Left lung (tissue), 14 donors: ENCODE measurements at places on chromosomes 16 and 17.

GRCh38 chr17:21228111-21228510, 14.2 kb upstream of the TMEM11 start:
- DNase-seq, result no peak

DNA sequence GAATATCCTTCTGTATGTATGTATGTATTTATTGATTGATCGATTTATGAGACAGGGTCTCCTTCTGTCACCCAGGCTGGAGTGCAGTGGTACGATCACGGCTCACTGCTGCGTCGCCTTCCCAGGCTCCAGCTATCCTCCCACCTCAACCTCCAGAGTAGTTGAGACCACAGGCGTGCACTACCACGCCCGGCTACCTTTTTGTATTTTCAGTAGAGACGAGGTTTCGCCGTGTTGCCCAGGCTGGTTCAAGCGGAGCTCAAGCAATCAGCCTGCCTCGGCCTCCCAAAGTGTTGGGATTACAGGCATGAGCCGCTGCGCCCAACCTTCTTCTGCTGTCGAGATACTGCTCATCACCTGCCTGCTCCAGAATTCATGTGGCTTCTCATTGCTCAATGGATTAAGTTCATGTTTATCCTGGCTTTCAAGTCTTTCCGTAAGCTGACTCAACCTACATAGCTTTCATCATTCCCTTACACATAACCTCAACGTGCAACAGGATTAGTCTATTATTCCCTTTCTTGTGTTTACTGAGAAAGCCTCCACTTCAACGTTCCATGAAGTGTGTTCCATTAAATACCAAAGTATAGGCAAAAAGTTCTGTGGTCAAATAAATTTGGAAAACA, 13.6 kb downstream of the TAC4 start:
- DNase-seq, result no peak

DNA sequence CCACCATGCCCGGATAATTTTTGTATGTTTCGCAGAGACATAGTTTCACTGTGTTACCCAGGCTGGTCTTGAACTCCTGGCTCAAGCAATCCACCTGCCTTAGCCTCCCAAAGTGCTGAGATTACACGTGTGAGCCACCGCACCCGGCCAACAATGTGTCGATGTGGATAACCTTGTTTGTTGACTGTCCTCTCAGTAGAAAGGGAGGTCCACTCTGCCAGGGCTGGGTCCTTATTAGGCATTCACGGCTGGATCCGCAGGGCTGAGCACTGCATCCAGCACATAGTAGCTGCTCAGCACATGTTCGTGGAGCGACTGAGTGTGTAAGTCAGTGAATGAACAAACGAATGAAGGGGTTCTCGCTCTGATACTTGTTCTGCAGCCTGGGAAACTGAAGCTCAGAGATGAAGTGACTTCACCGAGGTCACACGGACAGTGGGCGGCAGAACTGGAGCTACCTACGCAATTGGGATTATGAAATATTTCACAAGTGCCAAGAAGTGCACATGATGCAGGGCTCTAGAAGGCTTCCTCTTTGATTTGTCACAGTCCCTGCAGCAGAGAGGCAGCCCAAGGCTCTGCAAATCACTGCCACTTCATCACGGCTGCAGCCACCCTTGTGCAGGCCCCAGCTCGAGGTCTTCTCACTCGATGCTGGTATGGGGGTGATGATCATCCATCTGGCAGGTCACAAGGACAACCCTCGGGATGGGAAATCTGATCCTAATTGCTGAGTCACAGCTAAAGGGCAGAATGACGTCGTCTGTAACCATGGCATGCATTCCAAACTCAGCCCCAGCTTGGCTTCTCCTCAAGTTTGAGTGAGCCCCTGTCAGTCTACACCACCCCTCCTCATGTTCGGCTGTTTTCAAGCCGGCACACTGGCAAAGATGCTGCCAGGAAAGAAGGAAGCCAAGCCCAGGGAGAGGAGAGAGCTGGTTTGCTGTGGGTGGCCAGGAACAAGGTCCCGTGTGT, 28.0 kb upstream of the SNN start:
- peak; percentile 97 for DNase-seq

GRCh38 chr16:84667600-84668309, 19.4 kb downstream of the KLHL36 start:
- no peak for DNase-seq

DNA sequence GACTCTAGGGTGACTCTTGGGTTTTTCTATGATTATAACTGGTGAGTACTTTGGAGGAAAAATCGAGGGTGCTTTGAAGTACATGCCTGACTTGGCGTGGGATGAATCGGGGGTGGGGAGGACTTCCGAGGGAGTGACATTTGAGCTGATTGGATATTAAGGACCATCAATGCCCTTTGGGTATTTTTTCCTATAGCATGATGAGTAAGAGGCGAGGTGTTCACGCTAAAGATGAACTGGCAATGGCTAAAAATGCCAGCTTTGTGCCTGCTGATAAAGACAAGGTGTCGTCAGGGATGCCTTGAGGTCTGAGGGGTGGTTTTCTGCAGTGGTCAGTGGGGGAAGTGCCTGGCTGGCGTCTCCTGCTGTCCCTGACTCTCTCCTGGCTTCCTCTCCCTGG, 25.3 kb downstream of the USP43 start:
- DNase-seq, result no peak

DNA sequence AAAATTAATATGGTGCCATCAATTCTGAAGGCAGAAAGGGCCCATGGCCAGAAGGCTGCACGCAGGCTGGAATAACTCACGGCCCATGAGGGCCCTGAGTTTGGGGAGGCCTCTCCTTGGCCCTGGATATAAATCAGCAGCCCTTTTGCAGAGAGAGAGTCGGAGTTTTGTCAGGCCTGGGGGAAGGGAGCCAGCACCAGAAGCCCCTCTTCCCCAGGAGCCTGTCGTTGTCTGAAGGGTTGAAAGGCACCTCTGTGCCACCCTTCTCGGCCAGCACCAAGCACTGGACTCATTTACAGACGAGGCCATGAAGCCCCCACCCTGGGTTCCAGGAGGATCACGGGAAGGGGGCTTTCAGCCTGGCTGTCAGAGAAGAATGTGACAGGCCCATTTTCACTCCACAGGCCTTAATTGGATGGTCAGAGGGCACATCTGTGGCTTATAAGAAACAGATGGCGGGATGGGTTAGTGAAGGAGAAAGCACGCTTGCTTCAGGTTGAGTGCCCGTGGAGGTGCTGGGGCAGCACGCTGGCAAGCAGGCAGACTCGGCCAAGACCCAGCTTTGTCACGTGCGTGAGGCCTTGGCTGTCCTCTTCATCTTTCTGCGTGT, 140.6 kb downstream of the CLEC16A start:
- no peak for DNase-seq

- DNase-seq, result peak; percentile 65
These were observed 82.3 kb downstream of the ARHGAP23 start for GRCh38 chr17:38510421-38511149.

DNA sequence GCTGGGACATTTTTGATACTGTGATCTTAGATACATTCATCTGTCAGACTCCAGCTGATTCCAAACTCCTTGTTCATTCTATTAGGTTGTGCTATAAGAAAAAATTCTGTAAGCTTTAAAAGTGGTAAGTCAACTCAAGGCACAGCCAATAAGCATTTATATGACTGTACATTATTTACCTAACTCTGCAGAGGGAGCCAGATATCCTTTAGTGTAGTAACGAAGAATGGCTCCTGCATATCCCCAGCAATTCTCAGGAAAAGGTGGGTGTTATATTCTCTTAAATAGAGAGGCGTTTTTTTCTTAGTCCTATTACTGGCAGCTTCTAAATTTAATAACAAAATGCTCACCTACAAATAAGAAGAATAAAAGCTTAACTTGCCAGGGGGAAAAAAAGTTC, 374.3 kb upstream of the GOT2 start:
- no peak for DNase-seq

GRCh38 chr16:23107936-23108335, 41.3 kb downstream of the USP31 start:
- DNase-seq, result no peak

DNA sequence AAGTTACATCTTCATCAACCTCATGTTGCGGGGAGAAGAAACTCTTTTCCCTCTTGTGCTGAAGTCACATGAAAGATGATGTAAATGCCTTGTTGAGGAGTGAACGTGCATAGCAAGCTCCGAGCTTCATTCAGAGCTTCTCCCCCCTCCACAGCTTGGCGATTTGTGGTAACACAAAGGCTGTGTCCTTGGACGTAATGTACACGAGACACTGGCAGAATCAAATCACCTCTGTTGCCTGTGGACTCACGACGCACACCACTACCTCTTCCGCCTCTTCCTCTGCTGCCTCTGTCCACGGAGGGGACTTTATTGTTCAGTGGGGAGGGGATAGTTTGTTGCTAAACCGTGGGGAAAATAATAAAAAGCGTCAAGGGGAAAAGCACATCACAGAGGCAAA, 54.9 kb upstream of the CHMP6 start:
- no peak for DNase-seq

DNA sequence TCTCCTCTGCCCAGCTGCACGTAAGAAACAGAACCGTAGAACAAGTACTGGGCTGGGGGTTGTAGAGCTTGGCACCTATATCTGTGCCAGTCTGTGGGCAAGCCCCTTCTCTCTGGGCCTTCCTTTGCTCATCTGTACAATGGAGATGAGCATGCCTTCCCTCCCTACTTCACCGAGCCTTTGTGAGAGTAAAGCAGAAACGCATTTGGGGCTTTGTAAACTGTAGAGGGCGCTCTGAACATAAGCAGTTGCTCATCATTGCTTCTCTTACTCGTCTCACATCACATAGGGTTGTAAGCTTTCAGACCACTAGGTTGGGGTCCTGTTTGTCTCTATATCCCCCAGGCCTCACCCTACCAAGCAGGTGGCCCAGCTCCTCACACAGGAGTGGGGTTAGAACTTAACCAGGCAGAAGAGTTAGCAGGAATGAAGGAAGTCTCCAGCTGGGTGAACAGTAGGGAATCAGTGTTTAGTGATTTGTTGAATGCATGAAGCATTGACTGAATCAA, 15.1 kb downstream of the SAMD14 start:
- DNase-seq, result no peak

- no peak for DNase-seq
These were observed 2.3 kb upstream of the MYO1C start for GRCh38 chr17:1494736-1495253.

DNA sequence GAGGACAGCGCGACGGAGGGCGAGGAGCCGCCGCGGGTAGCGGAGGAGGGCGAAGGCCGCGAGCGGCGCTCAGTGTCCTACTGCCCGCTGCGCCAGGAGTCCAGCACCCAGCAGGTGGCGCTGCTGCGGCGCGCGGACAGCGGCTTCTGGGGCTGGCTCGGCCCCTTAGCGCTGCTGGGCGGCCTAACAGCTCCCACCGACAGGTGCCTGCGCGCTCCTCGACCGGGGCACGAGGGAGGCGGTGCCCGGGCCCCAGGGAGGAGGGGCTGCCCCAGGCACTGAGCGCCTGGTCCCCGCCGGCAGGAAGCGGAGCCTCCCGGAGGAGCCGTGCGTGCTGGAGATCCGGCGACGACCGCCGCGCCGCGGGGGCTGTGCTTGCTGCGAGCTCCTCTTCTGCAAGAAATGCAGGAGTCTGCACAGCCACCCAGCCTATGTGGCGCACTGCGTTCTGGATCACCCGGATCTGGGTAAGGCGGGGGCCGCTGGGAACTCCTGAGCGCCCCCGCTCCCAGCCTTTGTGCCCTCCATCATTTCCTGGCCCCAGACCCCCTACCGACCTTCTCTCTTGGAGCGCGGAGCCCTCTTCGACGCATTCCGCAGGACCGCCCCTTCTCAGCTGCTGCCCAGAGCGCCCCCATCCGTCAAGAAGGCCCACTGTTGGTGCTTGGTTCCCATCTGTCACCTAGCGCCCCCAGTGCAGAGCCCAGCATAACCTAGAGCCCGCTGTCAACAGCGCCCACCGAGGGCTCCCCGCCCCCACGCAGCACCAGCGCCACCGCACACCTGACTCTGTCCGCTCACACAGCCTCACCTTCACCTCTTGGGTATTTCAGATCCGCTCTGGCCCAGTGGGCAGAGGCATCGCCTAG, 3.7 kb downstream of the C17orf50 start:
- DNase-seq, result peak; percentile 92

GRCh38 chr16:31417916-31418315, 10.2 kb downstream of the COX6A2 start:
- DNase-seq, result no peak

GRCh38 chr17:60332574-60332973, 59.4 kb downstream of the USP32 start:
- DNase-seq, result no peak

DNA sequence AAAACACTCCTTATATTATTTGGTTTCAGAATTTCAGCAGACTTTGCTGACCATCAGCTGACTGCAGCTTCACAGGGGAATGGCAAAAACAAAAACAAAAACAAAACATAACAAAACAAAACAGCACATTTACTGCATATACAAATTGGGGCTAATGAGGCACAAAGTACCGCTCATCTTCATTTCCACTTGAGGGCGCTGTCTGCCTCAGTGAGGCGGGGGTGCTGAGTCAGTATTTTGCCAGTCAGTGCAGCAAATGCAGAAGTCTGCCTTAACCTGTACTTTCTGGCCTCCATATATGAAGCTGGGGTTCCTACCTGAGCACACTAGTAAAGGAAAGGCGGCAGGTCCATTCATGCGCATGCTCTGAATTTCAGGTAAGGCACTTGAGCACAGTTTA, 13.5 kb upstream of the DYNLRB2 start:
- DNase-seq, result no peak

GRCh38 chr17:9022573-9023391, 1.5 kb downstream of the NTN1 start:
- DNase-seq, result no peak

DNA sequence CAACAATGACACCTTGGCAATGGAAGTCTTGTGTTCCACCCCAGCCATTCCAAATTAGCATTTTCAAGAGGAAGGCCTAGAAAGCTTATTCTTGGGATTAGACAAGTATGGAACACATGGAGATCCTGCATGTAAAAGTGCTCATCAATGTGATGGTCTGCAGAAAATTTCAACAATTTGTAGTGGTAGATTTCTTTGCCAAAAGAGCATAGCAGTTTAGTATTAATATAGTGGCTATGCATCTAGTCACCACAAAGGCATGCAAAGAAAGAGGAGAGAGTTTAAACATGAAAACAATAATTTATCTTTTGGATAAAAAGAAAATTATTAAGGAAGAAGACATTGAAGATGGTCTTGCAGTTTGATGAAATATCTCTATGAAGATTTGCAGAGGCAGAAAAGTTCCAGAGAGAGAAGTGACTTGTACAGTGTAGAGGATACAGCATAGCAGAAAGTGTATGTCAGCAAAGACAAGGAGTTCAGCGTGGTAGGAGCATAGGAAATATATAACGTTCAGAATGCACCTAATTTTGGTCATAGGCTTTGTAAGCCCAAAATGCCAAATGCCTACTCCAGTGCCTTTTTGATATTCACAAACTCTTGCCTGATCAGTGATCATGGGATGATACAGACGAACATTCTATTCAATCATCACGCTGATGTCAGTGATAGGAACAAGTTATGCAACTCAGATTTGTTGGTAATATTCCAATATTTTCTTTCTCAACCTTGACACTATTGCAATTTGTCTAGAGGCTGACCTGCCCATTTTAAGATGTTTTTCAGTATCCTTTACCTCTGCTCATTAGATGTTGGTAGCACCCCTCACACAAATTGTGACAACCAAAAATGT, 727.9 kb upstream of the SOX9 start:
- DNase-seq, result no peak

- no peak for DNase-seq
These were observed 46.3 kb downstream of the CLEC19A start for GRCh38 chr16:19331794-19332193.

GRCh38 chr16:63816276-63816675, 1305.6 kb downstream of the CDH11 start:
- no peak for DNase-seq
